ENCODE measurements at places on chromosomes 13 and 19.

DNA sequence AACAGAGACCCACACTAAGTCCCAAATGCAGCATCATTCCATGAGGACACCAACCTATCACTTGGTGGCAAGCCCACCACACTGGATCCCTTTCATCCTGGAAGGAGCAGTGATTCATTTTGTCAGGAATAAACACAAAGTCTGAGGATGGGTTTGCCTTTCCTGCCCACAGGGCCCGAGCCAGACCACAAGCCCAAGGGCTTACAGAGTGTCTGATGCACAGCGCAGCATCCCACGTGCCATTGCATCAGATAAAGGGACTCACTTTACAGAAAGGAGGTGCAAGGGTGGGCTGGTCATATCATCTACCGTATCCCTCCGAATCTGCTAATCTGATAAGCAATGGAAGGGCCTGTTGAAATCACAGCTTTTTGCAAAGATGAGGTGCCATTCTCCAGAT lies 12.2 kb upstream of the KCTD15 start:
- DNase-seq: no peak

- DNase-seq: peak; percentile 68
Observed at GRCh38 chr13:31742097-31742734, 2.9 kb downstream of the RXFP2 start.

DNA sequence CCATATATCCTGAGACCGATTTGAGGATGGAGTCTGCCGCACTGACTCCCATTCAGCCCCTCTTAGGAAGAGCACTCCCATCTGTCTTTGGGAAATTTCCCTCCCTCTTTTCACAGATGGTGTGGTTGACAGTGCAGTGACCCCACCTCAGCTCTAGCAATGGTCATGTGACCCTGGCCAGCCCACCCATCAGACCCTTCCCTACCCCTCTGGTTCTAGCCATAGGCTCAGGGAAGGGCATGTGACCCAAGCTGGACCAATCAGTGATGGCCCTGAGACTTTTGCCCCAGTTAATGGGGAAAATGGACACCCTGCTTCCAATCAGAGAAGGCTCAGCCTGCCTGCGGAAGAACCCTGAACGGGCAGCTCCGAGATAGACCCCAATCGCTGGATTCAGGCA lies 26.3 kb downstream of the IL12RB1 start:
- DNase-seq: no peak

DNA sequence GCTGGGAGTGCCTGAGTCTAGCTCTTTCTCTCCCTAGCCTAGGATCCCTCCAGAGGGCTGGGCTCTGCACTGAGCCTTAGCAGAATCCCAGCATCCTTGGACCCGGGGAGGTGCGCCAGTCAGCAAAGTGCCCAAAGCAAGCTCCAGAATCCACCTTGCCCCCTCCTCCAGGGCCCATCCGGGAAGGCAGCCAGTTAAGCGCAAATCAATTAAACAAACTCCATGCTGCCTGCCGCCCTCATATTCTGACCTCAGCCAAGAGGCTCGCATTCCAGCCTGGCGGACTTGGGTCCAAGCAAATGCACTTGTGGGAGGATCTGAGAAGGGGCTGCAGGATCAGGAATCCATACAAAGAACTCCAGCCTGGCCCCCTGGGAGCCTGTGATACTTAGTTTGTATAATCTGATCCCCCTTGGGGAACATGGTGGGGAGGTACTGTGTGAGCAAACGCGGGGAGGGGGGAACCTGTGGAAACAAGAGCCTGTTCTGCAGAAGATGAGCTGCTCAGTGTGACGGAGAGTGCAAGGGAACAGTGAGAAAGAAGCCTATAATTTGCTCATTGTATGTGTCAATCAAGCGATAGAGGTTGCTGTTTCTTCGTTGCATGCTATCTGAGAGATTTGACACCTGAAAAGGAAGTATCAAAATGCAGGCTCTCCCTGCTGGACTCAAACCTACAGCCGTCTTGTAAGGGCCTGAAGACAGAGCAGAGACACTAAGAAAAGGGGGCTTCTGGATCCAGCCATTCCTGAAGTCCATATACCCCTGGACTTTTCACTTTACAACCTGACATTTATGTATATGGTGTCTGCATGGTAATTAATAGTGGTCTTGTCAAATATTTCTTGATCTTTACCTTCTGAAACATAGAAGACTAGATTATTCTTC lies 29.4 kb downstream of the ZNRF4 start:
- no peak for DNase-seq

GRCh38 chr13:110306340-110306959 lies 507 bp downstream of the COL4A1 start:
- no peak for DNase-seq

DNA sequence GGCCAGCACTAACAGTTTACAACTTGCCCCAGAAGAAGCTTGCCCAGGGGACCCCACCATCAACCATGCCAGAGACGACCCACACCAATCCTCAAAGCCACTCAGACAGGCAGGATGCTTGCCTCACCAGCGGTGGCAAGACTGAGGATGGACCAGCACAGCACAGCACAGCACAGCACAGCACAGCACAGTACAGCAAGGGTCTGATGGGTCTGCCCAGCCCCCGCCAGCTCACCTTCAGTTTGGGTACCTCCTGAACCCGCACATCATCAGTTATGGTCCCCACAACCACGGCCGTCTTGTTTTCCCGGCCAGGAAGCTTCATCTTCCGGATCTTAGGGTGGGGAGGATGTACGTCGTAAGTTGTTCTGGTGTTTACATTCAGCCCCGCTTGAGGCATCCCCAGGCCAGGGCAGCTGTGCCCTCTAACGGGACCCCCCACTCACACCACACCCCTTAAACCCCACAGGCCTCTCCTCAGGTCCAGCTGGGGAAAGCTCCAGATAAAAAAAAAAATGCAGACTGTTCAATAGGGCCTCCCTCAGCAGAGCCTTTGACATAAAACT lies 1.7 kb upstream of the FAM83E start:
- DNase-seq: no peak
